ENCODE measurements at places on chromosomes 2 and 18. TPM values are rescaled to one million over a fixed set of nuclear protein-coding genes. Genes with fewer than 3 reads are reported as not detected.

SLC19A3 gene
- polyA plus RNA-seq, result 8.3 TPM

FARSB gene
- polyA plus RNA-seq, result 18.2 TPM

TNS1 gene
- 44.8 TPM for polyA plus RNA-seq

ZNF513 gene
- 18.8 TPM for polyA plus RNA-seq

RAPGEF4 gene
- 3.8 TPM for polyA plus RNA-seq

TMEM37 gene
- 221 TPM for polyA plus RNA-seq

LHCGR gene
- not detected for polyA plus RNA-seq

CD28 gene
- 0.37 TPM for polyA plus RNA-seq

ARL4C gene
- 2.7 TPM for polyA plus RNA-seq

DNA sequence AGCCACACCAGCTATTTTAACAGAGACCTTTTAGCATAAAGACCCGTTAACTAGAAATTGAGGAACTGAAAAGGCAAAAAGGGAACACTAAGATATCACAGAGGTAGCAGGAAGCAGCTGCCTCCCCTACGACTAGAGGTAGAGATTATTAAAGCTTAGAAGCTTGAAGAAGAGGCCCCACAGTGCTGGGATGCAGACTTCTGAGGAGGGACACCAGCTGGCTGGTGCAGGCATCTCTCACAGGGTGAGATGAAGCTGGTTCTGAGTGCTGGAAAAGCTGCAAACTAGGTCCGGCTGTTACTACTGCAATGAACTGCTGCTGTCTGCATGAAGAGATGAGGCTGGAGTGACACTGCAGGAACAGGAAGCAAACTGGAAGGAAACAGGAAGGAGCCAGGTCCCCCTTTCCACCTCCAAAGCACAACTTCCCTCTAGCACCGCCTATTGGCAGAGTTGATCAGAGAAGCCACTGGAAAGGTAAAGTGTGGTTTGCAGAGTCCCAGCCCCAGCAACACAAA lies 61.2 kb upstream of the MRPS9 start:
- H3K36me3 ChIP-seq, result no peaks in the 10 kb centered on the region
- no peak for DNase-seq
- no peaks in the 10 kb centered on the region for H3K27me3 ChIP-seq
- H3K27ac ChIP-seq, result no peak overlapping the region
- no peaks in the 10 kb centered on the region for H3K4me1 ChIP-seq

DNA sequence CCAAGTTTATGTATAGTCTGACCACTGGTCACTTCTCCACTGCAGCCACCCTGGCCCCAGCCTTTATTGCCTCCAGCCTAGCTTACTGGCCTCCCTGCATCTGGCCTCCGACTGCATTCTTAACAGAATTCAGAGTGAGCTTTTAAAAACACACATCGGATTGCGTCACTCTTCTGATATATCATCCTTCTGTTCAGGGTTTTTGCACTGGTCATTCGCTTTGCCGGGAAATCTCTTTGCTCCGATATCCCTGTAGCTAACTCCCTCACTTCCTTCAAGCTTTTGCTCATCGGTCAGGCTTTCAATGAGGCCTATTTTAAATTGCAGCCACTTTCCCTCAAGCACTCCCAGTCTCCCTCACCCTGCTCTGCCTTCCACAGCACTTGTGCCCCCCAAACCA lies 101.6 kb upstream of the DLX2 start:
- no peaks in the 10 kb centered on the region for H3K27me3 ChIP-seq
- H3K4me1 ChIP-seq, result no peaks in the 10 kb centered on the region
- no peak overlapping the region for H3K4me3 ChIP-seq
- DNase-seq, result no peak
- H3K27ac ChIP-seq, result no peak overlapping the region

DNA sequence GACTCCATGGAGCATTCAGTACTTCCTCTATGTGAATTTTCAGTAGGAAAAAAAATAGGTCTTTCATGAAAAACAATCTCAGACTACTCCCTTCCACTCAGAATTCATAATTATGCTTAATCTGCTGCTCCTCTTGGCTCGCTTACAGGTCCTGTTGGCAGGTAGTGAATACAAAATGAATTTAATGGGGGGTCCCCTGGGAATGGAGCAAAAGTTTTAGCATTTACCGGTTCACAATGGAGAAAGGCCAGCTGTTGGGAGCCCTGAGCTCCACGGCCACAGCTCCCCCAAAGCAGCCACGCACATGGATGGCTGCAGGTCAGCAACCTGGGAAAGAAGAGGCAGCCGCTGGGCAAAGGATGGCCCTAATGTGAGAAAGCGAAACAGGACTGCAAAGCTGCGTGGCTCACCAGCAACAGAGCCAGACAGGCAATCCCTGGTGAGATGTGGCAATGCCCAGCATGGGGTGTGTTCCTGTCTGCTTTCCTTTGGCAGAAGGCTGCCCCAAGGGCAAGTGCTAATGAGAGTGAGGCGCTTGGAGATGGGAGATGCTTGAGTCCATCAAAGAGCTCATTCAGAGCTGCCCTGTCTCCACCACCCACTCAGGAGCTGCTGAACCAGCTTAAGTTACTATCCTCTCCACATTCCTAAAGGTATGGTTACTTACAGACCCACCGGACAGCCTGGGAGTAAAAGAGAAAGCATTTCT lies 447.4 kb downstream of the EPHA4 start:
- no peaks in the 10 kb centered on the region for H3K4me1 ChIP-seq
- no peak for DNase-seq
- no peak overlapping the region for H3K27ac ChIP-seq
- no peaks in the 10 kb centered on the region for H3K36me3 ChIP-seq
- H3K27me3 ChIP-seq, result no peaks in the 10 kb centered on the region

DNA sequence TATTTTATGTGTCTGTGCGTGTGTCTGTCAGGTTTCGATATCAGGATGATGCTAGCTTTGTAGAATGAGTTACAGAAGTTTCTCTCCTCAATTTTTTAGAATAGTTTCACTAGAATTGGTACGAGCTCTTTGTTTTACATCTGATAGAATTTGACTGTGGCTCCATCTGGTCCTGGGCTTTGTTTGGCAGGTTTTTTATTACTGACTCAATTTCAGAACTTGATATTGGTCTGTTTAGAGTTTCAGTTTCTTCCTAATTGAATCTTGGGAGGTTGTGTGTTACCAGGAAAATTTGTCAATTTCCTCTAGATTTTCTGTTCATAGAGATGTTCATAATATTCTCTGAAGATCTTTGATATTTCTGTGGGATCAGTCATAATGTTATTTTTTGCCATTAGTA lies 289.4 kb upstream of the COL3A1 start:
- no peaks in the 10 kb centered on the region for H3K36me3 ChIP-seq
- H3K27me3 ChIP-seq, result no peaks in the 10 kb centered on the region
- H3K27ac ChIP-seq, result no peak overlapping the region
- no peak overlapping the region for H3K4me3 ChIP-seq
- no peaks in the 10 kb centered on the region for H3K4me1 ChIP-seq
- no peak for DNase-seq

GRCh38 chr2:112733456-112733855 lies 12.6 kb downstream of the NT5DC4 start:
- no peak overlapping the region for H3K27ac ChIP-seq
- H3K36me3 ChIP-seq, result no peaks in the 10 kb centered on the region
- H3K4me1 ChIP-seq, result no peaks in the 10 kb centered on the region
- H3K4me3 ChIP-seq, result no peak overlapping the region
- H3K27me3 ChIP-seq, result no peaks in the 10 kb centered on the region

GRCh38 chr2:241867776-241868420 lies 1.6 kb upstream of the RTP5 start:
- peaks cover 6% of the 10 kb centered on the region for H3K4me1 ChIP-seq
- peaks cover 3% of the 10 kb centered on the region for H3K36me3 ChIP-seq
- H3K27ac ChIP-seq, result no peak overlapping the region
- no peak for DNase-seq

DNA sequence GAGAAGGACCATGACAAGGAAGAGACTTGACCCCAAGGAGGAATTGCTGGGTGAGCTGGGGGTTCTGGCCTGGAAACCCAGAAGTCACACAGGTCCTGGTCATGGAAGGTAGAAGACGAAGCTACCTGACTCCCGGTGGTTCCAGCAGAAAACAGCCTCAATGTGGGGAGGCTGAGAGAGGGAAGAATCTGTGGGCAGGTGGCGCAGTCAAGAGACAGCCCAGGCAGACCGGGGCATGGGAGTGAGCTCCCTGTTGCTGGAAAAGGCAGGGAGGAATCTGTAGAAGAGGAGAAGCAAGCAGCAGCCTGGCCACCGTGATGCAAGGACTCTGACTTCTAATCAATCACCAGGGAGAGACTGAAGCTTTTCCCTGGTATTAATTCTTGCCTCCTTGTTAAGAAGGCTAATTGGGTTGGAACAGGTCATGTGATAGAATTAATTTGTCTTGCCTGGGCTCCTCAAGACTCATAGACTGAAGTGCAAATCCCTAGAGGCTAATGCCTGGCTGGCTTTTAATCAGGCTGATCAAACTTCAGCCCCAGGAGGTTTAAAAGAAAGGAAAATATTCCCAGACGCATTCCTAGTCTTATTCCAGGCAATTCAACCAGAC lies 30.1 kb downstream of the CNGA3 start:
- DNase-seq, result peak; percentile 15
- no peaks in the 10 kb centered on the region for H3K36me3 ChIP-seq
- H3K27ac ChIP-seq, result no peak overlapping the region
- H3K4me3 ChIP-seq, result no peak overlapping the region

GRCh38 chr18:21593540-21594257 lies 6.8 kb downstream of the ESCO1 start:
- no peaks in the 10 kb centered on the region for H3K27me3 ChIP-seq
- no peaks in the 10 kb centered on the region for H3K4me1 ChIP-seq
- H3K27ac ChIP-seq, result no peak overlapping the region
- no peaks in the 10 kb centered on the region for H3K36me3 ChIP-seq

GRCh38 chr2:28583899-28584553 lies 88.2 kb downstream of the PLB1 start:
- peaks cover 4% of the 10 kb centered on the region for H3K4me1 ChIP-seq
- peak overlapping the region; percentile 2 for H3K27ac ChIP-seq
- H3K27me3 ChIP-seq, result no peaks in the 10 kb centered on the region
- peak; percentile 88 for DNase-seq
- no peaks in the 10 kb centered on the region for H3K36me3 ChIP-seq
- H3K4me3 ChIP-seq, result no peak overlapping the region

GRCh38 chr2:28615706-28616105 lies 119.8 kb downstream of the PLB1 start:
- H3K36me3 ChIP-seq, result no peaks in the 10 kb centered on the region
- H3K4me1 ChIP-seq, result peaks cover 8% of the 10 kb centered on the region
- no peak for DNase-seq
- H3K27me3 ChIP-seq, result no peaks in the 10 kb centered on the region
- no peak overlapping the region for H3K4me3 ChIP-seq

GRCh38 chr2:239229545-239230279 lies 171.1 kb downstream of the HDAC4 start:
- H3K27me3 ChIP-seq, result no peaks in the 10 kb centered on the region
- H3K4me1 ChIP-seq, result no peaks in the 10 kb centered on the region
- H3K36me3 ChIP-seq, result no peaks in the 10 kb centered on the region
- no peak overlapping the region for H3K27ac ChIP-seq

DNA sequence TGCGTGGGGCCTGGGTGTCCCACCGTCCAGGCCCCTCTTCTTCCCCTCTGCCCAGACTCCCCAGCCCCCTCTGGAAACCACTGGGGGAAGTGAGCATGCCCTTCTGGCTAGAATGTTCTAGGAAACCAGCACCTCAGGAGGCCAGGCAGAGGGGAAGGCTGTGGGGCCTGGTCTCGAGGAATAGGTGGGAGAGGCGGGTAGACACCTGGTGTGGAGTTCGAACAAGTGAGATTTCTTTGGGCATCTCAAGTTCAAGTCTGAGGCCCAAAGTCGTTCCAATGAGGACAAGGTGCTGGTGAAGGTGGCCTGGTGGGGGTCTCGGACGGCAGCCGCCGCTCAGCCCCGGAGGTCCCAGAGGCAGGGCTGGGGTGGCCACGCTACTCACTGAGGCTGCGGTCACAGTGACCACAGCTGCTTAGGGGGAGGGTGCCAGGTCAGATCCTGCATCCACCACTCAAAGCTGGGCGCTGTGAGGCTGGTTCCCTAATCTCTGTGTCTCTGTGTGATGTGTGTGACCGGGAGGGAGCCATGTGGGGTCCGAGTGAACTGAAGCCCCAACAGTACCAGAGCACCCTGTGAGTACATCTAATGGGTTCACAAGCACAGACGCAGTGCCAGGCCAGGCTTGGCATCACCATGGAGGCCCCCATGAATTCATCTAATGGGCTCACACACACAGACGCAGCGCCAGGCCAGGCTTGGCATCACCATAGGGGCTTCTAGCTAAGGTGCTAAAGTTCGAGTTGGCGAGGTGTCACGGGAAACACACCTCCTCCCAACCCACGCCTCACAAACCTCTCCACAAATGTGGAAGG lies 26.5 kb upstream of the PXDN start:
- no peak for DNase-seq
- H3K27ac ChIP-seq, result no peak overlapping the region
- no peaks in the 10 kb centered on the region for H3K4me1 ChIP-seq

DNA sequence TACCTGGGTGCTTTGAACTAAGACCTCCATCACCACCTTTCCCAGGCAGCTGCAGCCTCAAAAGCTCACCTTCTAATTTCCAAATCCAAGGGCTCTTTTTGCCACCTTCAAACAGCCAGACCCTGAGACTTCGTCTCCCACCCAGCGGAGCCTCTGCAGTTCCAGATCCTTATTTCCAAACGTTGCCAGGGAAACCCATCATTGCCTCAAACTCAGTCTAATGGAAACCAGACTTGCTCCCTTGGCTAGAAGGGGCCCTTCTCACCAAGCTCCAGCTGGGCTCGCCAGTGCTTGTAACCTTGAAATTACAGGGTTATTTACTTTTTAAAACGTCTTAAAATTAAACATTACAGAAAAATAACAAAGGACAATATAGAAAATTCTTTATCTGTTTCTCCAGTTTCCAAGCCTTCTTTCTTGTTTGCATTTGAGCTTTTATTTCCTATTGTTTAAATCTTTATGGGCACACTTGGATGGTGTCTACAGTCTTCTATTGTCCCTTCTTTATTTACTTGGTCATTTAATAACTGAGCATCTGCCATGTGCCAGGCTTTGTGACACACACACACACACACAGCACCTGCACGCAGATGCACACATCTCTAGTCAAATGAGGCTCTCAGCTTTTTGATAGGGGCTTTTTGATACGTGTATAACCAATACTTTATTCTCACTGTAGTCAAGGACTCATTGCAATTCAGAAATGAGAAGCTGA lies 36.1 kb downstream of the TRPM8 start:
- no peak overlapping the region for H3K27ac ChIP-seq
- no peak overlapping the region for H3K4me3 ChIP-seq
- no peaks in the 10 kb centered on the region for H3K27me3 ChIP-seq
- DNase-seq, result no peak

- peaks cover 9% of the 10 kb centered on the region for H3K27me3 ChIP-seq
- H3K27ac ChIP-seq, result peak overlapping the region; percentile 87
- H3K36me3 ChIP-seq, result peaks cover 17% of the 10 kb centered on the region
- peak overlapping the region; percentile 20 for H3K4me3 ChIP-seq
These were observed 3.5 kb upstream of the LBX2 start for GRCh38 chr2:74502720-74503505.

- no peaks in the 10 kb centered on the region for H3K36me3 ChIP-seq
- peaks cover 6% of the 10 kb centered on the region for H3K4me1 ChIP-seq
- no peak for DNase-seq
- no peaks in the 10 kb centered on the region for H3K27me3 ChIP-seq
These were observed 81.1 kb upstream of the ZNF397 start for GRCh38 chr18:35159782-35160181.

GRCh38 chr2:675982-676646 lies 1.1 kb downstream of the TMEM18 start:
- no peaks in the 10 kb centered on the region for H3K36me3 ChIP-seq
- DNase-seq, result peak; percentile 72
- H3K27ac ChIP-seq, result no peak overlapping the region
- H3K27me3 ChIP-seq, result no peaks in the 10 kb centered on the region
- H3K4me1 ChIP-seq, result no peaks in the 10 kb centered on the region
- H3K4me3 ChIP-seq, result peak overlapping the region; percentile 75

GRCh38 chr2:96869822-96870625 lies at the start of gene SEMA4C:
Gene SEMA4C (minus strand): TSS chr2:96870080. CDS start chr2:96867886, 2,194 bp downstream.
- H3K4me3 ChIP-seq, result peak within 1 kb of the TSS; percentile 74
- no peaks in the 10 kb centered on the region for H3K4me1 ChIP-seq
- peak within 1 kb of the TSS; percentile 90 for H3K27ac ChIP-seq
- DNase-seq, result peak; percentile 92
- no peaks in the 10 kb centered on the region for H3K27me3 ChIP-seq
